Right atrium auricular region (tissue), 2 donors: ENCODE measurements at places on chromosomes 16 and 17.

GRCh38 chr17:58487589-58488427, at the start of gene HSF5:
TSS of gene HSF5 (minus strand) at chr17:58488408. CDS start at chr17:58488274, 134 bp downstream.
- DNase-seq: no peak

DNA sequence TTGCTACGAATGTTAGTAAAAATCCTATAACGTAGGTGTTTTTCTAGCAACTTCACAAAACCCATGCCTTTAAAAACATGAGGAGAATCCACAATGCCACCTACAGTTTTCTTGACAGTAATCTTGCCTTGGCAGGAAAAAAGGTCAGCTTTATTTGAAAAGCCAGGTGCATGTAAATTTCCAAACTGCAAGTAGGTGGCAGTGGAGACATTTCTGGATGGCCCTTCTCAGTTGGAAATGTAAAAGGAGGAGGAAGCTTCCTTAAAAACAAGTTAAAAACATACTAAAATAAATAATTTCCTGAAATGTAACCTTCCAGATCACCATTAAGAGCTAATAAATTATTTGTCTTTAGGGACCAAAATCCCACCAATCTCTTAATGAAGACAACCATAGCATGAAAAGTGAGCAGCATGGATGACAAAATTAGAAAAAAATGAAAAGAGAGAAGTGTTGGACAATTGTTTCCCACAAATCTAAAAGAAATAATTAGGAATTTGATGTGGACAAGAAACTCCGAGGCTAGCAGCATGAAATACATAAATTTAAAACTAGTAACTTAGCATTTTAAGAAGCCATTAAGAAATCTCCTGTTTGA, 152.2 kb downstream of the SNX11 start:
- no peak for DNase-seq

DNA sequence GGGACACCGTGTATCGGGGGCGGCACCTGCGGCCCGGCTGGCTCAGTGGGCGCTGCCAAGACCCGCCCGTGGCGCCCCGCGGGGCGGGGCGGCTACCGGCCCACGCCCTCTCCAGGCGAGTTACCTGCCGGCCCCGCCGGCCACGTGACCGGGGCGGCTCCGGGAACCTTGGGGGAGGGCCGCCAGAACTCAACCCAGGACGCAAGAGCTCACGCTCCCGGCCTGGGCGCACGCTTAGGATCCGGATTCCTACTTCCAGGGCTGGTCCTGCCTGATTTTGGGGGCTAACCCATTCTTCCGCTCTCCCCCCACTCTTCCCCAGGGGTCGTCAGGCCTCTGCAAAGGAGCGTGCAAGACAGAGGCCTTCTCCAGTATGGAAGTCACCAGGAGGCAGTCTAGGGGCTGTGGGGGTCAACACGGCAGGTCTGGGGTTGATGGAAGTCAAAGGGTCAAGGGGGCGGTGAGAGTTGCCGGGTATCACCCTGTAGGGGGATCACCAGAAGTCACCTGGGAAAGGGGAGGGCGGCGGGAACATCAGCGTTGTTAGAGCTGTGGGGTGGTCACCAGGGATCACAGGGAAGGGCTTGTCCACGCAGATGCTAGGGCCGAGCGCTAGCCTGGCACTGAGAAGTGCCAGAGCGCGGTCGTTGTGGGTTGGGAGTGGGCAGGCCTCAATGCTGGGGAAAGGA, 354 bp upstream of the ESRP2 start:
- DNase-seq: no peak

DNA sequence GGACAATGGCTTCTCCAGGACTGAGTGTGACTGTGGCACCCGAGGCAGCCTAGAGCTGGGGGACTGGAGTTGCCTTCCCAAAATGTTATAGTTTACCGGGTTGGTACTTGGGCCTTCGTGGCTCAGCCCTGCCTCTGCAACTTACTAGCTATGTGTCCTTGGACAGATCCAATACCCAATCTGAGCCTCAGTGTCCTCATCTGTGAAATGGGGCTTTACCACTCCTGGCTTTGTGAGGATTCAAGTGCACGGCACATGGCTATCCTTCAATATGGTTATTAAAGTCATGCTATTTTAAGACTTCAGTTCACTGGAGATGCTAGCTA, 9.6 kb downstream of the IRX5 start:
- no peak for DNase-seq
